ENCODE measurements at places on chromosomes 7 and 10.
A peak's percentile ranks its signal among the peaks of the same experiment; 100 is the strongest.

- no peak for DNase-seq
Observed at GRCh38 chr10:61663466-61663865, 737 bp downstream of the CABCOCO1 start.

DNA sequence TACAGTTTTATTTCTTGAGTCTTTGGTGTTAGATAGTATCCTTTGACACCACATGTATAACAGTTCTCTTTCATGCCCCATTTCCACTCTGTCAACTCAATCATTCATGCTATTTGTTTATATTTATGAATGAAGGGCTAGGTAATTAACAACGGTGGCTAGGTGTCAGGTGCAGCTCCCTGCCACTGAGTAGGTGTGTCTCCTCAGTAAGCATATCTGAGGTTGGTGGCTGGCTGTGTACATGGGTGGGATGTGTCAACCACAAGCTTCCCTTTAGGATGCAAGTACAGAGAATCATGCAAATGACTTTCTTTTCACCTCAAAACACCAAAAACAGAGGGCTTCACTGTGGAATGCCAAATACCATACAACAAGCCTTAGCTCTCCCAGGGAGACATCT, 83.4 kb downstream of the ZNF365 start:
- no peak for DNase-seq

DNA sequence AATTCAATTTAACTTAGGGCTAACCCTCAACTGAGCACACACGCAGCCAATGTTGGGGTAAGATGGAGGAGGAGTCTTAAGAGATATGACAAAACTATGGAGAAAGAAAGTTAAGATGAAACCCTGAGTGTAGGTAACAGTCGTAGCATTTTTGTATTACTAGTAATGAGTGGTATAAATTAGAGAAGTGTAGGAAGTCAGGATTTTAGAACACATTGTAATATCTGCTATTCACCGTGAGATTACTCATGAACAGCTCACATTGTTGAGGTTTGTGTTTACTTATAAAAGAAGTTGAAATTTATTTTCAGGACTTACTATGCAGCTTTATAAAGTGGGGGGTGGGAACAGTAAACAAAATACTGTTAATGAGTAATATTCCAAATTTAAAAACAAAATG, 107.2 kb downstream of the ARHGAP21 start:
- no peak for DNase-seq

DNA sequence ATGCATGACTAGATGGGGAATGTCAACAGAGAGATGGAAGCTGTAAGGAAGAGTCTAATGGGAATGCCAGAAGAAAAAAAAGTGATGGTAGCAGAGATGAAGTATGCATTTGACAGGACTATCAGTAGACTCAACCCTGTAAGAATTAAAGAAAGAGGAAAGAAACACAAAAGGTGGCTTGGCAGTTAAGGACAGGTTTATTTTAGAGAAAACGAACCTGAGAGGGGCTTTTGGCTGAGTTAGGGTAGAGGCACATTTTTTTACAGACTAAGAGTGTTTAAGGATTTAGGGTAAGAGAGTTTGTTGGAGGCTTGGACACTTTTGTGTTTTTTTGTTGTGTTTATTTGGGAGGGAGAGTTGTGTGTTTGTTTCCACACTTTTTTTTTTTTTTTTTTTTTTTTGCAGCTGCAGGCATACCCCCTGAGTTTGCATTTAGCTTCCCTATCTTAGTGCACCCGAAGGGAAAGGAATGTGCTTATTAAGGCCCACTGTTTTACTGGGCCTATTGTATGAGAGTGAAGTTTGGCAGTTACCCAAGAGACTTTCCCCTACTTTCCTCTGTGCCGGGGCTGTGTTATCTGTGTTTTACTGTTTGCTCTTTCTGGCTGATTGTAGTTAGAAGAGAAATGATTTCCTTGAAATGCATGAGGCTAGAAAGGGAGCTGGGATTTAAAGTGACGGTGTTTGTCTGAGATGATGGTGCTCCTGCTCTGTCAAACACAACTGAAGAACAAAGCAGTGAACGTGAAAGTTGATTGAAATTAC, 32.0 kb downstream of the NPVF start:
- DNase-seq: no peak

- DNase-seq: no peak
Observed at GRCh38 chr10:86472061-86472460, 49.5 kb downstream of the WAPL start.

DNA sequence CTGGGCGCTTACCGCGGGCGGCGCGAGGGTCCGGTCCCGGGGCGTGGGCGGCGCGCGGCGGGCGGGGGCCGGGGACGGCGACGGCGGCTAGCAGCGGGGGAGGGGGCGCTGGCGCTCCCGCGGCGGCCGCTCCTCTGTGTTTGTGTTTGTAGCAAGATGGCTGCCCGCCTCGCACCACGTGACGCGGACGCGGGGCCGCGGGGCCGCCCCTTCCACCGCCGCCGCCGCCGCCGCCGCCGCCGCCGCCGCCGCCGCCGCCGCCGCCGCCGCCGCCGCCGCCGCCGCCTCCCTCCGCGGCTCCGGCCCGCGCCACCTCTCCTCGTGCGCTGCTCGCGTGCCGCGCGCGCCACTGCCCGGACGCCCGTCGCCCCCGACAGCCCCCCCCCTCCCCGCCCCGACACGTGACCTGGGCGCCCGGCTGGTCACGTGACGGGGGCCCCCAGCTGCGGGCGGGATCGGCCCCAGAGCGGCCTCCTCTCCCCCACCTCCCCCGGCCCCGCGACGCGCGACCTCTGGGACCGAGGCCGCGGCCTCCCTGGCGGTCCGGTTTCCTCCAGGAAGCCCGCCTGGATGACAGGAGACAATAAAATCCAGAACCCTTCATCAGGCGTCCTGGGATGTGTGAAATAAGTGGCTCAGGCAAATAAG, at the start of gene GIGYF1:
TSS of gene GIGYF1 (minus strand) at position 153 of the 648 bp plus-strand sequence. CDS start 6,012 bp downstream, outside the sequence.
- DNase-seq: peak; percentile 74

GRCh38 chr10:106609470-106610266, 554.8 kb downstream of the SORCS1 start:
- no peak for DNase-seq

DNA sequence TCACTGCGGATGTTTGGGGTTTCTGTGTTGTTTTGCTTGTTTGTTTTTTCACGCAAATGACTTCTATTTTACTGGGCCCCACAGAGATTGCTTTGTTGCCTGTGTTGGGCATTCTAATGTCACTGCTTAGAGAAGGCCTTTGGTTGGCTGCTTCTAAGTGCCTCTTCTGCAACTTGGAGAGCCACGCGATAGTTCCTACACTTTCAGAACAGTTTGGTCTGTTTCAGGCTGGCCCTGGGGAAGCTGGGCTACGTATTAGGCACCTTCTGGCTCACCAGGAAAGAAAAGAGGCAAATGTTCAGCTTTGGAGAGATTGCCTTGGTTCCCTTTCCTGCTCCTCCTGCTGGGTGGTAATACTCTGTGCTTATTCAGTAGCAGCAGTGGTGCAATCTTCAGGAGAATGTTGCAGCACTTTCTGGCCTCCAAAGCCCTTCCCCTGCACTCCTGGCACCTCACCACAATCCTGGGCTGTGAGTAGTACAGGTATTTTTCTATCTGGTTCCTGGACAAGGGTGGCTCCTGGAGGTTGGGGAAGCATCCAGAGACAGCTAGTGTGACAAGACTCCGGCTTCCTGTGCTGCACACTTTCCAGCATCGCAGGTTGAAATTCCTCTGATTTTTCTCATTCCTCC, 1.2 kb downstream of the ANTXRL start:
- DNase-seq: no peak

- peak; percentile 18 for DNase-seq
Observed at GRCh38 chr10:90751107-90751997, 106.5 kb downstream of the HTR7 start.

- DNase-seq: no peak
Observed at GRCh38 chr10:121800146-121800545, 127.7 kb downstream of the ATE1 start.

DNA sequence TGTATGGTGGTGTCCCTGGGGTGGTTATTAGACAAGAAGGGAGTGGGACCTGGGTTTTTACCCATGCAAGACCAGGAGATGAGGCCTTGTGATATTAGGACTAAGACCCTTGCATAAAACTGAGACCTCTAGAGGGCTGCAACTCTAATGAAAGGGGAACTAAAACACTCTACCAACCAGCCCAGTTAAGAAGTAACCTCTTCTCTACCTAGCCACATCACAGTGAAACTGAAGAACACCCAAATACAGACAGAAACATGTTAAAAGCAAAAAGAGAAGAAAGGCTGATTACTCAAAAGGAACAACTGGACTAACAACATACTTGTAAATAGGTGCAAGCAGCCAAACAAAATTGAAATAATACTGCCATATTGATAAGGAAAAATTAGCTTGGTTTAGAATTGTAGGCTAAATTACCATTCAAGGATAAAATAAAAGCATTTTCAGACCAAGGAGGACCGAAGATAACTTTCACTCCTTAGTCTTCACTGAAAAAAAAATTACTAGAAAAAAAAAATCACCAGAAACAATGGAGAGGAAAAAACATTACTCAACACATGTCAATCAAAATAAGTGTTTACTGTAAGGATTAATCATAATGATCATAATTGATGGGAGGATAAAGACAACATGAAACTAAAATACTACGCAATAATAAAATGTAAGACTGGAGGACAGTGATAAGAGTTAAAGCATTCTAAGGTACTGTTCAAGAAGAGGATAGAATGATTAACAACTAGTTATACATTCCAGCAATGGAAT, 27.6 kb downstream of the ERLIN1 start:
- DNase-seq: no peak

DNA sequence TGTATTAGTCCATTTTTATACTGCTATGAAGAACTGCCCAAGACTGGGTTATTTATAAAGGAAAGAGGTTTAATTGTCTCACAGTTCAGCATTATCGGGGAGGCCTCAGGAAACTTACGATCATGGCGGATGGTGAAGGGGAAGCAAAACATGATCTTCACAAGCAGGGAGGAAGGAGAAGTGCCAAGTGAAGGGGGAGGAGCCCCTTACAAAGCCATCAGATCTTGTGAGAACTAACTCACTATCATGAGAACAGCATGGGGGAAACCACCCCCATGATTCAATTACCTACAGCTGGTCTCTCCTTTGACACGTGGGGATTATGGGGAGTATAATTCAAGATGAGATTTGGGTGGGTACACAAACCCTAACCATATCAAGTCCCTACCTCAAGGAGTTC, 85.4 kb downstream of the JAZF1 start:
- peak; percentile 48 for DNase-seq

DNA sequence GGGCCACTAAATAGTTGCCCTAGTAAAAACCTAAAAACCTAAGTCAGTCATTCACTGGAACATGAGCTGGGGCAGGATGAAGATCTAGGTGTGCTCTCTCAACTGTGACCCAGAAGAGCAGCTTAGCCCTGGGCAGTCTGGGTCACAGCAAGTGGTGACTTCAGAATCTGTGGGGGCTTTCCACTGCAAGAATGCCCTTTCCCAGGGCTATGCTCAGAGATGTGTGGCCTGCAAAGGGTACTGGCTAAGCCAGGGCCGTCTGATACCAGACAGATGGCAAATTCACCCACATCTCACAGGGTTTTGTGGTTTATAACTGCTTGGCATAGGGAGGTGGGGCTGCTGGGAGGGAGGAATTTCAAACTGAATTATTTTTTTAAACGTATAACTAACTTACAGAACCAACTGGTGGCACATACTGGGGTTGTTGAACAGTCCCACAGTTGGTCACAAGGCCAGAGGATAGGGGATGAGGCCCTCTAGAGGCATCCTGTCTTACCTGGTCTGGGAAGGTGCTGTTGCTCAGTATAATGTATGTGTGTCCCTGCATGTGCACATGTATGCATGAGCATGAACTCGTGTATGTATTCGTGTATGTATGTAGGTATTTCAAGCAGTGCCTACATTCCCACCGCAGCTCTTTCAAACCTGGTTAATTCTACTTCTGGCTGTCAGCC, 63.2 kb downstream of the PRPF18 start:
- DNase-seq: no peak

DNA sequence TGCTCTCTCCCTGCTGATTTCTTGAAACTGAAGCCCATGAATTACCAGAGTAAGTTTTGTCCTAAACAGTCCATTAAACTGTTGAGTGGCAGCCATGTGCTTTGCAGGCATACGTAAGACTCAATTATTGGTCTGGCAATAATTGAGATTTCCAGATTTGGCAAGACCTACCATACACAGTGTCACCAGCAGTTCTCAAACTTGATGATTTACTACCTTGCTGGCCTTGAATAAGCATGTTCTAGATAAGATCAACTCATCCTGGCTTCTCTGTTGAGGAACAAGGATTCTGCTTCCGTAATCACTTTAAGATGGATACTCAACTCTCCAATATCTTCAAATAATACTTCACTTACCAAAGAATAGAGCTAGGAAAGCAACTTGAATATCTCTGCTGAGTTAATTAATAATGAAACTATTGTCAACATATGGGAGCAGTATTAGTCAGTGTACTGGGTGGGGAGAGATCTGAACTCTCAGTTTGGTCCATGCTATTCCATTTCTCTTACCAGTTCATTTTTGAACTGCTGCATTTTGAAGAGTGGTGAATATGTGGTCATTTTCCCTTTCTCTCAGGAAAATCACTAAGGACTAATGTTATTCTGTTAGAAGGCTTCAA, 181.4 kb downstream of the IPMK start:
- no peak for DNase-seq

GRCh38 chr10:66353422-66353821, 572.4 kb upstream of the LRRTM3 start:
- no peak for DNase-seq

- no peak for DNase-seq
Observed at GRCh38 chr7:44563171-44563679, 10.5 kb downstream of the DDX56 start.

DNA sequence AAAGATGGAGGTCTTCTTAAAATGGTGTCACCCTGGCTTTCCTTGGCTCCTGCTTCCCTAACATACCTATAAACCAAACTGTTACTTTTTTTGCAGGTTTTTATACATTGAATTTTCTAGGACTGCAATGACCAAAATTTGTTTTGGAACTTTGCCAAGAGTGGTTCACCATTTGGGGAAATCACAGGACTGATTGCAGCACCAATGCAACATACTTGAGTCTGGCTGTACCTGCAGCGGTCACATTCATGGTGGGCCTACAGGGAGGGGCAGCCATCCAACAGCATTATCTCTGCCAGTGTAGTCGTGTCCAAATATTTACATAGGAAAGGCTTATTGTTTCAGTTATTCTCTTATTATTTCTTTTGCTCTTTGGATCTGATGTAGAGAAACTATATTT, 69.0 kb downstream of the HACD1 start:
- no peak for DNase-seq

- no peak for DNase-seq
Observed at GRCh38 chr10:123514996-123515395, 151.2 kb upstream of the GPR26 start.

DNA sequence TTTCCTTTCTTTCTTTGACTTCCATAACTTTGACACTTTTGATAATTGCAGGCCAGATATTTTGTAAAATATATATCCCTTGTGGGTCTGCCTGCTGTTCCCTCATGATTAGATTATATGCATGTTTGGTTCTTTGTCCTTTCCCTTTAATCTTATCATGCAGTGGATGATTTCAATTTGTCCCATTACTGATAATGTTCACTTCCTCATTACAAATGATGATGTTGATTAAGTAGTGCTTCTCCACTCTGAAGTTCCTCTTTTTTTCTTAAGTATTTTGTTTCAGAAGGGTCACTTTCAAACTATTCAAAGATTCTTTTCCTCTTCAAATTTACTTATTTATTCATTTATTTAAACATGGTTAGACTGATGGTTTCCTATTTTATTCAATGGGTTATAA, 898.1 kb downstream of the XPNPEP1 start:
- DNase-seq: no peak

GRCh38 chr7:134963036-134963435, 23.3 kb upstream of the AGBL3 start:
- no peak for DNase-seq

GRCh38 chr7:2004841-2005725, 227.7 kb downstream of the MAD1L1 start:
- DNase-seq: no peak

GRCh38 chr10:30738416-30738815, 108.9 kb upstream of the LYZL2 start:
- no peak for DNase-seq
